ENCODE measurements at places on chromosomes 11 and 22.

- no peak for DNase-seq
Observed at GRCh38 chr11:10080138-10080537, 213.9 kb downstream of the SBF2 start.

- no peak for DNase-seq
Observed at GRCh38 chr11:125351868-125352250, 144.2 kb downstream of the FEZ1 start.

GRCh38 chr22:26904483-26904882 lies 247.1 kb downstream of the MIAT start:
- DNase-seq, result no peak

- no peak for DNase-seq
Observed at GRCh38 chr11:94885133-94885532, 88.2 kb downstream of the CWC15 start.

DNA sequence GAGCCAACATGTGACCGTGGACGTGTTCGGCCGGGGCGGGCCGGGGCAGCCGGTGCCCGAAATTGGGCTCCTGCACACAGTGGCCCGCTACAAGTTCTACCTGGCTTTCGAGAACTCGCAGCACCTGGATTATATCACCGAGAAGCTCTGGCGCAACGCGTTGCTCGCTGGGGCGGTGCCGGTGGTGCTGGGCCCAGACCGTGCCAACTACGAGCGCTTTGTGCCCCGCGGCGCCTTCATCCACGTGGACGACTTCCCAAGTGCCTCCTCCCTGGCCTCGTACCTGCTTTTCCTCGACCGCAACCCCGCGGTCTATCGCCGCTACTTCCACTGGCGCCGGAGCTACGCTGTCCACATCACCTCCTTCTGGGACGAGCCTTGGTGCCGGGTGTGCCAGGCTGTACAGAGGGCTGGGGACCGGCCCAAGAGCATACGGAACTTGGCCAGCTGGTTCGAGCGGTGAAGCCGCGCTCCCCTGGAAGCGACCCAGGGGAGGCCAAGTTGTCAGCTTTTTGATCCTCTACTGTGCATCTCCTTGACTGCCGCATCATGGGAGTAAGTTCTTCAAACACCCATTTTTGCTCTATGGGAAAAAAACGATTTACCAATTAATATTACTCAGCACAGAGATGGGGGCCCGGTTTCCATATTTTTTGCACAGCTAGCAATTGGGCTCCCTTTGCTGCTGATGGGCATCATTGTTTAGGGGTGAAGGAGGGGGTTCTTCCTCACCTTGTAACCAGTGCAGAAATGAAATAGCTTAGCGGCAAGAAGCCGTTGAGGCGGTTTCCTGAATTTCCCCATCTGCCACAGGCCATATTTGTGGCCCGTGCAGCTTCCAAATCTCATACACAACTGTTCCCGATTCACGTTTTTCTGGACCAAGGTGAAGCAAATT lies 1.8 kb downstream of the FUT4 start:
- DNase-seq, result no peak

- DNase-seq, result no peak
Observed at GRCh38 chr11:115674937-115675544, 170.8 kb upstream of the CADM1 start.

GRCh38 chr11:124749912-124750311 lies 2.1 kb downstream of the VSIG2 start:
- no peak for DNase-seq

DNA sequence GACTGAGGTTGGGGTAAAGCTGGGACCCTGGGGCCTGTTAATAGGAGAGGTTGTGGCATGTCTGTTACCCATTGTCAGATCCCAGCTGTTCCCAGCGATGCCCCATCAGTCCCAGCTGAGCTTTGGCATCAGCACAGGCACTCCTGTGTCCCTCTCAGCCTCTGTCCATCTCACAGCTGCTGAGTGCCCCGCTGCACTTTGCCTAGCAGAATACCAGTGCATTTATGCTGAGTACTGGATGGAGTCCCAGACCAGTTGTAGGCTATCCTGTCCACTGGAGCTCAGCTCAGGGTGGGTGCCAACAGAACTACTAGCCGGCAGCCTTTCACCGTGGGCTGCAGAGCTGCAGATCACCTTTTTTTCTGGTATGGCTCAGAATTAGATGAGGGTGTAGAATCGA lies 9.9 kb downstream of the FXYD6 start:
- DNase-seq, result no peak

- DNase-seq, result no peak
Observed at GRCh38 chr22:31829505-31829904, 75.7 kb downstream of the DEPDC5 start.

DNA sequence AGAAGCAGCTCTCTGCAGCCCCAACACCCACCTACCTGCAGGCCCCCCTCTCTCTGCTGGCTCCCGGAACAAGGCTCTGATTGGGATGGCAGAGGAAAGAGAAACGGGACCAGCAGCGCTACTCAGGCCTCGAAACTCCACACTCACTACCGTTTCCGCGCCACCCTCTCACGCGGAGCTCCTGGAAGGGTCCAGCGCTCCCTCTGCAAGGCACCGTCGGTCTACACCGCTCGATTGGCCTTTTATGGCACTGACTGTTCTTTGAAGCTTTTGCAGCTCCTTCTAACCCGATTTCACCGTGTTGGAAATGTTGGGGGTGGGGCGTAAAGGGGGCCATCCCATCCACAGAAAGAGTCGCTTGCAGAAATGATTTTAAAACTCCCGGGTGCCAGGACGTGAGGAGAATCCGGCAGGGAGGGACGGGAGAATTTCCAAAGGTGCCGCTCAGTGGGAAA lies 323 bp upstream of the PANX1 start:
- DNase-seq, result no peak

DNA sequence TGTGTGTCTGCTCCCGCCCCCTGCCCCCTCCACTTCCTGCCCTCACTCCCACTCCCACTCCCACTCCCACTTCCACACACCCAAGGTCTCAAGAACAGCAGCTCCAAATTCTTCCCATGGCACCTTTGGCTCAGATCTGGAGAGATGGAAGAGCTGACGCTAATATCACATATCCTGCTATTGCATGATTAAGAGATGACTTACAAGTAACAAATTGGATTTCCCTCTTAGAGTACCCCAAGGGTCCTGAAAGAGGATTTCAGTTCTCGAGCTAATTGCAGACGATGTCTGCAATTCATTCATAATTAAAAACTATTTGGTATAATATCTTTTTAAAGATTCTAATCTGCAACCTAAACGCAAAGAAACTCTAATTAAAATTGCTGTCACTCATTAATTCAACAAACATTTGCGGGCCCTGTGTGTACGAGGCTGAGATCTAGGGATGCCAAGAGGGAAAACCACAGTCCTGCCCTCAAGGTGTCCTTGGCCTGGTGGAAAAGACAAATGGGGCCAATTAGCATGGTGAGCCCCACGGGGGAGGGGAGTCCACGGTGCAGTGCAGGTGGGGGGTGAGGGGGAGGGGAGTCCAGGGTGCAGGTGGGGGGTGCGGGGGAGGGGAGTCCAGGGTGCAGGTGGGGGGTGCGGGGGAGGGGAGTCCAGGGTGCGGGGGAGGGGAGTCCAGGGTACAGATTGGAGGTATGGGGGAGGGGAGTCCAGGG lies 50.3 kb downstream of the CELSR1 start:
- no peak for DNase-seq

- peak; percentile 64 for DNase-seq
Observed at GRCh38 chr11:10302744-10303557, 1.9 kb upstream of the ADM start.

DNA sequence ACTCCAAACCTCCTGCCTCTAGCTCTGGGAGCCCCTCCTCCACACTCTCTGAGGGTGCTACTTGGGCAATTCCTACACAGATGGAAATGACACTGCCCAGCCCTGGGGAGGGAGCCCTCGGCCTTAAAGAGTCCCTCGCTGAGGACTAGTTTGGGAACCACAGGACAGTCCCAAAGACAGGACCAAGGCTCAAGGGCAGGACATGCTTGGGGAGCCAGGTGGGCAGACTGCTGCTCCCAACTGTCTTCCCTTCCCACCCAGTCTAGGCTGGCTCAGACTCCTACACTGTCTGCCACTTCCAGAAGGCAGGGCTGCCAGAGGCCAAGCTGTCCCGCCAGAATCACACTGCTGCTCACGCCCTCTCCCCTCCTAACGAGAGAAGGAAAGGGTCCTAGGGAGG lies 9.8 kb downstream of the ARRB1 start:
- DNase-seq, result no peak
